ENCODE measurements at places on chromosomes 7 and 10. TPM values are rescaled to one million over a fixed set of nuclear protein-coding genes. Genes with fewer than 3 reads are reported as not detected.

FOXI2 gene
- total RNA-seq: 0.08 TPM

SERPINE1 gene
- total RNA-seq: 4.3 TPM

POMZP3 gene
- 7.8 TPM for total RNA-seq

CLCN1 gene
- total RNA-seq: not detected

JAKMIP3 gene
- 1.7 TPM for total RNA-seq

ZNF117 gene
- total RNA-seq: 3.2 TPM

MMD2 gene
- total RNA-seq: not detected

ZFAND2A gene
- 6.6 TPM for total RNA-seq

TMEM178B gene
- 35.9 TPM for total RNA-seq

PNLIPRP3 gene
- total RNA-seq: not detected

MRLN gene
- not detected for total RNA-seq

CLDN4 gene
- 0.27 TPM for total RNA-seq

All from left ventricle myocardium inferior (tissue), 1 donor.